ENCODE measurements at places on chromosomes 1 and 21. TPM values are rescaled to one million over a fixed set of nuclear protein-coding genes. Genes with fewer than 3 reads are reported as not detected.

DNA sequence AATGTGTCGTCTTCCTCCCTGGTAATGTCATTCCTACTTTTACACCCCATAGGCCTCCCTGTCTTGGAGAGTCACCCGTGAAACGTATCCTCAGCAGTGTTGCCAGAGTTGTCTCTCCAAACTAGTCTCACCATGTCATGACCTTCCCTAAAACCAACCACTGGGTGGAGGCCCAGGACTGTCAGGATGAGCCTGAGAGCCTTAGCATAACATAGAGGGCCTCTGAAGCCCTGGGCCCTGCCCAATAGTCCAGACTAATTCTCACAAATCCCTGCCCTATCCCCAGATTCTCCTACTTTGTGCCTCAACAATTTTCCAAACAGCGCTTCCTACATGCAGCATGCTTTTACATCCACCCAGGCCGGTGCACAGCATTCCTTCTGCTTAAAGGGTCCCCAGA lies 29.3 kb upstream of the HSD3B1 start:
- no peak overlapping the region for H3K27ac ChIP-seq
- H3K36me3 ChIP-seq: no peaks in the 10 kb centered on the region
- H3K4me1 ChIP-seq: peaks cover 3% of the 10 kb centered on the region
- H3K4me3 ChIP-seq: no peak overlapping the region
- DNase-seq: no peak
- H3K27me3 ChIP-seq: no peaks in the 10 kb centered on the region

- peak overlapping the region; percentile 2 for H3K4me3 ChIP-seq
- H3K36me3 ChIP-seq: no peaks in the 10 kb centered on the region
- peak overlapping the region; percentile 87 for H3K27ac ChIP-seq
- peak; percentile 87 for DNase-seq
- H3K27me3 ChIP-seq: peaks cover 16% of the 10 kb centered on the region
Observed at GRCh38 chr1:46549697-46550681, 1.5 kb downstream of the KNCN start.

DNA sequence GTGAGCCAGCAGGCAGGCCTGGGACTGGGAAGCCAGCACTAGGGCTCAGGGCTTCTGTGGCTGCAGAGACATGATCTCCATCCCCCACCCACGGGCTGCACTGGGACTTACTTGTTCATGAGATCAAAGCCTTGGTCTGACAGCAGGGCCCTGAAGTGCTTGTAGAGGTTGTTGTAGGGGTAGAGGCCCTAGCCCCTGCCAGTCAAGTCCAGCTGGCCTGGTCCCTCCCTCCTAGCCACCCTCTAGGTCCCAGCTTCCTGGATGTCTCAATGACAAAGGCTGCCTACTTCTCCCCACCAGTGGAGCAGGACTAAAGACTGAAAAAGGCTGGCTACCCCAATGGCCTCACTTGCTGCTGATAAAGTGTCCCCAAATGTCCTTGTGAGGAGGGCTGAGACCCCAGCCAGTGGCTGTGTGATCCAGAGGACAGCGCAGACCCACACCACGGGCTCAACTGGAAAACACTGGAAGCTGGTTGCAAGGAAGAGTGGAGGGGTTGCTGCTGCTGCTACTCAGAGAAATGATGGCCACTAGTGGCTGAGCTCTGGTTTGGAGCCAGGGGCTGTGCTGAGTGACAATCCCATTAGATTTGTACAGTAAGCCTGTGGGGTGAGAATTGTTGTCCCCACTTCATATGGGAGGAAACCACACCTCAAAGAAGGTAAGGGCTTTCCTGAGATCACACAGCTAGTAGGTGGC lies 1.4 kb downstream of the HTR1D start:
- peaks cover 4% of the 10 kb centered on the region for H3K4me1 ChIP-seq
- no peaks in the 10 kb centered on the region for H3K36me3 ChIP-seq
- peaks cover 70% of the 10 kb centered on the region for H3K27me3 ChIP-seq
- H3K4me3 ChIP-seq: no peak overlapping the region
- no peak for DNase-seq

GRCh38 chr1:94099303-94099702 lies 21.6 kb downstream of the ABCA4 start:
- no peak for DNase-seq
- no peak overlapping the region for H3K27ac ChIP-seq
- peaks cover 15% of the 10 kb centered on the region for H3K27me3 ChIP-seq
- H3K4me1 ChIP-seq: peaks cover 11% of the 10 kb centered on the region
- no peak overlapping the region for H3K4me3 ChIP-seq

GRCh38 chr1:195934817-195935553 lies 673.3 kb downstream of the KCNT2 start:
- H3K36me3 ChIP-seq: no peaks in the 10 kb centered on the region
- no peak for DNase-seq
- H3K4me1 ChIP-seq: no peaks in the 10 kb centered on the region
- H3K27ac ChIP-seq: no peak overlapping the region
- no peak overlapping the region for H3K4me3 ChIP-seq

- H3K27me3 ChIP-seq: peaks cover 3% of the 10 kb centered on the region
- DNase-seq: peak; percentile 79
- H3K36me3 ChIP-seq: no peaks in the 10 kb centered on the region
- no peaks in the 10 kb centered on the region for H3K4me1 ChIP-seq
- no peak overlapping the region for H3K4me3 ChIP-seq
Observed at GRCh38 chr1:210407207-210407886, 78.6 kb downstream of the HHAT start.

GRCh38 chr1:54091666-54092065 lies 38.3 kb downstream of the TCEANC2 start:
- no peaks in the 10 kb centered on the region for H3K27me3 ChIP-seq
- no peak overlapping the region for H3K4me3 ChIP-seq
- no peak overlapping the region for H3K27ac ChIP-seq
- H3K36me3 ChIP-seq: peaks cover 7% of the 10 kb centered on the region
- H3K4me1 ChIP-seq: peaks cover 6% of the 10 kb centered on the region

DNA sequence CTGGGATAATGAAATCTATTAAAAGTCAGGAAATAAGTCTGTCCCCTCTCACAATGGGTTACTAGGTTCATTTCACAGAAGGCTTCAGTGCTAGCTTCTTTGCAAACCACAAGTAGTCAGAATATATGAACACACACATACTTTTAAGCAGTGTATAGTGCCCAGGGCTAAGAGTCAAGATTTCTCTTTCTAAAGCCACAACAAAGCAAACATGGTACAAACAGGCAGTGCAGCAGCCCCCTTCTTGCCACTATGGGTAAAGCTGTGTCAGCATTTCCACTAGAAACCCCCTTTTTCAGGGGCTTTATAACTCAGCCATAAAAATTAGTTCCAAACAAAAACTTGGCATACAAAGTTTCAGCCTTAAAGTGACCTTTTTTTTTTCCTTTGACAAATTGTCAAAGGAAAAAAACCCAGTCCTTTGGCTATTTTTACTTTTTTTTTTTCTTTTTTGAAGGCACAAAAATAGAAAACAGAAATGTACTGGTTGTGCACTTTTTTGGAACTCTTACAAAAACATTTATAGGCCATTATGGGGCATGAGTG lies 315.4 kb downstream of the LMO4 start:
- no peak overlapping the region for H3K4me3 ChIP-seq
- H3K27ac ChIP-seq: no peak overlapping the region
- no peaks in the 10 kb centered on the region for H3K27me3 ChIP-seq
- no peaks in the 10 kb centered on the region for H3K36me3 ChIP-seq

DNA sequence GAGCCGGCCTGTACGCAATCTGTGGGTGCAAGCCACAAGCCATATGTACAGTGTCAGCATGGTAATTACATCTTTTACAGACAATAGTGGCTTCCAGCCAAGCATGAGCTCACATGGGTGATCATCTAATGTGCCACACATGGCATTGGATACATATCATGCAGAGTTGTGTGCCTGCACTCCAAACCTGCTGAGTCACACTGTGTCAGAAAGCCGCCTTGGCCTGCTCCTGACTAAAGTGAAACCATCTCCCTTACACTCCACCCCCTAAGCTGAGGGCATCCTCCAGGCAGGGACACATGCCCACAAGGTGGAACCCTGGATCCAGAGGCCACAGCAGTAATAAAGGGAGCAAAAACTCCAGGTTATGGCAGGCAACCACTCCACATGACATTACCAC lies 72.5 kb downstream of the KCNT2 start:
- H3K36me3 ChIP-seq: no peaks in the 10 kb centered on the region
- no peak overlapping the region for H3K27ac ChIP-seq
- H3K4me1 ChIP-seq: no peaks in the 10 kb centered on the region
- no peak overlapping the region for H3K4me3 ChIP-seq
- DNase-seq: no peak

DNA sequence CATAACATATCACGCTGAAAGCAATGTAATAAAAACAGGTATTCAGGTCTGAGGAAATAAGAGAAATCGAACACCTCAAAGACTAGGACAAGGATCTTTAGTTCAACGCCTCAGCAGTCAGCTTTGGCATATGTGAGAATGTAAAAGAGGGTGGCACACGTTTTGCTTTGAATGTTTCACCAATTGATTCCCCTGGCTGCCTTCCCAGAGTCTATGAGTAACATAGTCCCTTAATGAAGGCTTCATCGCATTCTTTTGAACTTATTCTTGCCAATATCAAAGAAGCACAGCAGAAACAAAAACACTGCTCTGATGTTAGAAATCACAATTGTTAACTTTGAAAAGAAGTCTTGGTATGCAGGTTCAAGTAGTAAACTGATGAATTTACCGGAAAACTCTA lies 764.8 kb downstream of the ADGRL2 start:
- no peaks in the 10 kb centered on the region for H3K4me1 ChIP-seq
- no peak overlapping the region for H3K27ac ChIP-seq
- no peak overlapping the region for H3K4me3 ChIP-seq
- no peak for DNase-seq
- no peaks in the 10 kb centered on the region for H3K36me3 ChIP-seq

DNA sequence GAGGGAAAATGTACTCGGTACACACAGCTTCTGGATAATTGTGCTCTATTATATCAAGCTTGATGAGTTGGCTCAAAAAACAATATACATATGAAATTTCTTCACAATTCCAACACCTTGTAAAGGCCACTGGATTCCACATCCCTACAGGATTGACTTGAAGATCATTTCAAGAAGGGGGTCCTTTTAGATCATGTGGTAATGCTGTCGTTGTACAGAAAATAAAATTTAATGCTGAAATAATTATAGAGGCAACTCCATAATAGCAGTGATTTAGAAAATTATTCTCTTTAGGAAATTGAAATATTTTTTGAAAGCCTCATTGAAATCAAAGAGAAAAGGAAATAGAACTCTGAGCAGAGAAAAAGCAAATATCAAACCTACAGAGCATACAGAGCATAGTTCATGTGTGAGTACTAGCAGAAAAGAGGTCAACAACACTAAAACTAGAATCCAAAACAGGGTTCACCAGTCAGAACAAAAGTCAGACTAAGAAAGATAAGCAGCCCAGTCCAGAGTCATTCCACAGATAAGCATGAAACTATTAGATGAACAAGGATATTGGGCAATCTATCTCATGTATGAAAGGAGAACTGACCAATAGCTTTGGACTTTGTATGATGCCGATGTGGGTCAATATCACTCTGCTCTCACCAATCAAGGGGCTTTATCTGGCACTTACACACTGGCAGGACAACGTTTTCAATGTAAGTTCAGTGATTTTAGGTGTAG lies 79.5 kb upstream of the PALMD start:
- H3K27me3 ChIP-seq: peaks cover 3% of the 10 kb centered on the region
- H3K36me3 ChIP-seq: no peaks in the 10 kb centered on the region
- no peaks in the 10 kb centered on the region for H3K4me1 ChIP-seq
- no peak overlapping the region for H3K27ac ChIP-seq
- H3K4me3 ChIP-seq: no peak overlapping the region

GRCh38 chr1:3910857-3911845 lies 11.1 kb upstream of the C1orf174 start:
- no peaks in the 10 kb centered on the region for H3K36me3 ChIP-seq
- H3K27ac ChIP-seq: no peak overlapping the region
- H3K4me3 ChIP-seq: no peak overlapping the region
- peaks cover 8% of the 10 kb centered on the region for H3K4me1 ChIP-seq

- no peaks in the 10 kb centered on the region for H3K36me3 ChIP-seq
- H3K4me3 ChIP-seq: no peak overlapping the region
- H3K27ac ChIP-seq: no peak overlapping the region
- DNase-seq: no peak
- no peaks in the 10 kb centered on the region for H3K27me3 ChIP-seq
Observed at GRCh38 chr1:98949166-98949565, 55.5 kb downstream of the PLPPR5 start.

- DNase-seq: peak; percentile 48
- peaks cover 55% of the 10 kb centered on the region for H3K4me1 ChIP-seq
- peaks cover 75% of the 10 kb centered on the region for H3K36me3 ChIP-seq
- peak overlapping the region; percentile 48 for H3K27ac ChIP-seq
- H3K27me3 ChIP-seq: no peaks in the 10 kb centered on the region
Observed at GRCh38 chr1:32801096-32801715, 16.0 kb downstream of the YARS1 start.

DNA sequence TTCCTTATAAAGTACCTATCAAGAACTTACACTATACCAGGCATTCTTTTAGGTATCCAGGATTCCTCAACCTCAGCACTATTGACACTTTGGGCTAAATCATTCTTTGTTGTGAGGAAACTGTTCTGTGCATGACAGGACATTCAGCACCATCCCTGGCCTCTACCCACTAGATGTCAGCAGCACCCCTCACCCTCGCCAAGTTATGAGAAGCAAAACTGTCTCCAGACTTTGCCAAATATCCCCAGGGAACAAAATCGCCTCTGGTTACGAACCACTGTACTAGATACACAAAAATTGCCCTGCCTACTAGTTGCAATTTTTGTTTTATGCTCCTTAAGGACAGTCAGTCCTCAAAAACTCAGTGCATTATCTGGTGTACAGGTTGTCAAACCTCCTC lies 35.7 kb downstream of the PALMD start:
- no peak overlapping the region for H3K4me3 ChIP-seq
- H3K27me3 ChIP-seq: peaks cover 16% of the 10 kb centered on the region
- H3K4me1 ChIP-seq: no peaks in the 10 kb centered on the region
- no peaks in the 10 kb centered on the region for H3K36me3 ChIP-seq
- no peak for DNase-seq

GRCh38 chr21:42147386-42148020 lies 71.4 kb upstream of the ABCG1 start:
- no peaks in the 10 kb centered on the region for H3K36me3 ChIP-seq
- peaks cover 5% of the 10 kb centered on the region for H3K27me3 ChIP-seq
- no peak overlapping the region for H3K4me3 ChIP-seq

GRCh38 chr1:45753248-45754037 lies 3.0 kb upstream of the IPP start:
- H3K4me1 ChIP-seq: peaks cover 19% of the 10 kb centered on the region
- H3K27ac ChIP-seq: no peak overlapping the region
- H3K27me3 ChIP-seq: peaks cover under 1% of the 10 kb centered on the region
- peaks cover 8% of the 10 kb centered on the region for H3K36me3 ChIP-seq
- DNase-seq: no peak
- H3K4me3 ChIP-seq: no peak overlapping the region

- H3K4me3 ChIP-seq: no peak within 1 kb of the TSS
- H3K4me1 ChIP-seq: no peaks in the 10 kb centered on the region
- no peak for DNase-seq
- H3K36me3 ChIP-seq: no peaks in the 10 kb centered on the region
Observed at GRCh38 chr1:153415850-153416570, at the start of gene S100A7A. Gene S100A7A, plus strand, starts transcription at chr1:153416520. Its CDS starts 1,563 bp downstream, at chr1:153418083.

- H3K4me1 ChIP-seq: peaks cover 11% of the 10 kb centered on the region
- peaks cover 51% of the 10 kb centered on the region for H3K27me3 ChIP-seq
- H3K36me3 ChIP-seq: peaks cover 2% of the 10 kb centered on the region
- H3K4me3 ChIP-seq: peak within 1 kb of the TSS; percentile 44
- no peak within 1 kb of the TSS for H3K27ac ChIP-seq
- DNase-seq: peak; percentile 43
Observed at GRCh38 chr1:26959722-26960624, at the start of gene KDF1. Gene KDF1, minus strand, starts transcription at chr1:26960468. Its CDS starts 8,088 bp downstream, at chr1:26952380.

GRCh38 chr1:25430967-25431881 lies 527 bp downstream of the MACO1 start:
- H3K27ac ChIP-seq: peak overlapping the region; percentile 31
- peak overlapping the region; percentile 98 for H3K4me3 ChIP-seq
- H3K27me3 ChIP-seq: no peaks in the 10 kb centered on the region

The TNNI3K gene
- total RNA-seq: not detected

The TCHHL1 gene
- not detected for total RNA-seq

The PYHIN1 gene
- total RNA-seq: 11.5 TPM

The TNFSF18 gene
- not detected for total RNA-seq
